ENCODE measurements at places on chromosomes 4 and X.

DNA sequence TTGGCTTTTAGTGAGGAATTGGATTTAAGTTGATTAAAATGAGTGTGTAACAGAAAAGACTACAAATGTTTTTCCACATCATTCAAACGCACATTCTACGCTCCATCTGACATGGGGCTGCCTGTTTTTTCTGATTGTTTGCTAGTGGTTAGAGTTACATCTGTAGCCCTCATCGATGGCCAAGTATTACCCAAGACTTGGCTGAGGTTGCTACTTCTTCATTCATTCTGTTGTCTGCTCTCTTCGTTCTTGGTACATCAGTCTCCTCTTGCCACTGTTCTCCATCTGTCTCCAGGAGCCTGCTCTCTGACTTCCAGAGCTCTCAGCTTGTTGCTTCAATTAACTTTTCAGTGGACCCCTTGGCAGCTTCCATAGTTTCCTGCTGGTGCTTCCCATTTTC is 1844.6 kb upstream of the TENM3 start:
- no peak for DNase-seq

GRCh38 chrX:44060221-44060620 is 87.0 kb upstream of the NDP start:
- no peak for DNase-seq

DNA sequence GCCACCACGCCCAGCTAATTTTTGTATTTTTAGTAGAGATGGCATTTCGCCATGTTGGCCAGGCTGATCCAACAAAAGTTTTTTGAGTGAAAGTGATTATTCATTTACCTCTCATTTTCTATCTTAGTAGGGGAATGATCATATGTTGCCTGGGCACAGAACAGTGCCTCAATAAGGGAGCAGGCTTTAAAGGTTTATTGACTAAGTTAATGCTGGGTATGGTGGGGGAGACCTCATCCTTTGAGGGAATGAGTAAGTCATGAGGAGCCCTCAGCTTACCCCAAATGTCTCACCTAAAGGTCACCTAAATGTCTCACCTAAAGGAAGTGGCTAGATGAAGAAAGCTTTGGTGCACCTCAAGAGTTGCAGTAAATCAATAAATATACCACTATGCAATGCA is 109.0 kb downstream of the CLCN4 start:
- no peak for DNase-seq

- DNase-seq = no peak
Measured at GRCh38 chrX:100274916-100275315, 135.2 kb downstream of the PCDH19 start.
